Inflammatory macrophage treated with lipopolysaccharide for 1 hour (primary cell): ENCODE measurements at places on chromosomes 6 and 20.
A peak's percentile ranks its signal among the peaks of the same experiment; 100 is the strongest.

- DNase-seq: peak; percentile 55
Measured at GRCh38 chr6:107318100-107318736, 141.1 kb downstream of the PDSS2 start.

DNA sequence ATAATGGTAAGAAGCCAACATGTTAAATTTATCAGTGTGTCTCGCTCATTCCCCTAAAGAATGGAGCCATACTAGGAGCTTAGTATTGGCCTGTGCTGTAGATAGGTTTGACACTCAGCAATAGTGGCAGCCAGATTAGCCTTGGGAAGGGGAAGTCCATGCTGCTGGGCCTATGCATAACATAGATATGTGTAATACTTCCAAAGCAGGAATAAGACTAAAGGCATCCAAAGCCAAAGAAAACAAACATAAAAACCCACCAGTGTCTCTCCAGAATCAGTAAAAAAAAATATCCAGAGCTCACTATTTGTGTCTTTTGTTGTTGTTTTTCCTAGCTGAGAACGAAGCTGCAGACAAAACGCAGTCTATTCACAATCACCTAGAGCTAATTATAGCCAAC lies 104.2 kb upstream of the STXBP5 start:
- DNase-seq: no peak

GRCh38 chr6:136411453-136412354 lies 122.1 kb upstream of the BCLAF1 start:
- no peak for DNase-seq

- DNase-seq: peak; percentile 10
Measured at GRCh38 chr6:164106345-164106769, 691.8 kb downstream of the QKI start.

GRCh38 chr20:47568019-47568418 lies 66.3 kb downstream of the NCOA3 start:
- DNase-seq: no peak

- no peak for DNase-seq
Measured at GRCh38 chr6:31541059-31541657, 645 bp downstream of the DDX39B start.

DNA sequence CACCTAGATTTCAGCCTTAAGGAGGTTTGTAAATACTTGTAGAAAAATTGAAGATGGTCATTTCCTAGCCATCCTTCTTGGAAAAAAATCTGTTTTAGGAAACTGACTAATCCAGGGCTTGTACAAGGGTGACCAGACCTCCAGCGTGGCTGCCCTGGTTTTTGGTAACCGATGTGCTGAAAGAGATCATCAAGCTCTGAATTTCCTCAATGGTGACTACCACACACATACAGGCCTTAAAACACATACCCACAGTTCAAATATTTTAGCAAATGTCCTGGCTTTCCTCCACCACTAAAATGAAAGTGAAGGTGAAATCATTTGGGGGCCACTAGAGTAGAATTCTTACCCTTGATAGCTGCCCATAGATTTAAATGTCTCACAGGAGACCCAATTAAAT lies 215.3 kb upstream of the SUPT3H start:
- DNase-seq: no peak

- DNase-seq: no peak
Measured at GRCh38 chr6:78599526-78599925, 267.8 kb upstream of the IRAK1BP1 start.

- no peak for DNase-seq
Measured at GRCh38 chr20:60052322-60052721, 94.1 kb downstream of the CDH26 start.

- DNase-seq: no peak
Measured at GRCh38 chr6:132952031-132952867, 137.9 kb downstream of the RPS12 start.

GRCh38 chr6:144723431-144723830 lies 438.3 kb downstream of the UTRN start:
- DNase-seq: peak; percentile 12

DNA sequence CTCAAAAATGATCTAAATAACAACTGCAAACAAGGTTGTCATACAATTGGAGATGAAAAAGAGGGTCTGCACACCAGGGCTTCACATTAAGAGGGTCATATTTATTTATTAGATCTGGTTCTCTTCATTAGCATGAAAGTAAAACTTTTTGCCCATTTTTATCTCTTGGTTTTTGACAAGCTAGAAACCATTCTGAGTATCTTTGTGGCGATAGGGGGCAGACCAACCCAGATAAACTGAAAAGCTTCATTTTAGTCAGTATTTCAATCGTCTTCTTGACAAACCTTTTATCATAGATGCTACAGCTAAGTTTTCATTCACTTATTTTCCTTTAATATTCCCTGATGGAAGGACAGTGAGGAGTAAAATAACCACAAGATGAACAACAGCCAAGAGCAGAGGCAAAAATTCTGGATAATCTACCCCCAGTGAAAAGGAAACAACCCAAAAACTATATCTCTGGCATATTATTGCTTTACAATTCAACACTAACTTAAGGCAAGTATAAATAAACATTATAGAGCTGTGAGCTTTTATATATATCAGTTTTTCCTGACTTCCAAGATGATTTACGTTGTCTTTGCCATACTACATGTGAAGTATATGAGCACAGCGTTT lies 45.2 kb downstream of the THEMIS start:
- DNase-seq: no peak

DNA sequence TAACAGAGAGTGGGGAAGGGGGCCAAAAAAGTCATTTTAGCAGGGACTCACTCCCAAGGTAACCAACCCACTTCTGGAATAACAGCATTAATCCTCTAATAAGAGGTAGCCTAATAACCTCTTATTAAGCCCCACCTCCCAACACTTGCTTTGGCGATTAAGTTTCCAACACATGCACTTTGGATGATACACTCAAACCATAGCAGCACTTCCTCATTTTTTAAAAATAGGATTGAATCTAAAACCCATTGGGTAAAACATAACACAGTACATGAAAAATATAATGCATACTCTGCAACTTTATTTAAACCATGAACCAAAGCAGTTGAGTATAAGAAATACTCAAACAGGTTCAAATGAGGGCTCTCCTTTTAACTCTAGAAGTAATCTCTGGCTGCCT lies 318.3 kb downstream of the HACE1 start:
- no peak for DNase-seq

DNA sequence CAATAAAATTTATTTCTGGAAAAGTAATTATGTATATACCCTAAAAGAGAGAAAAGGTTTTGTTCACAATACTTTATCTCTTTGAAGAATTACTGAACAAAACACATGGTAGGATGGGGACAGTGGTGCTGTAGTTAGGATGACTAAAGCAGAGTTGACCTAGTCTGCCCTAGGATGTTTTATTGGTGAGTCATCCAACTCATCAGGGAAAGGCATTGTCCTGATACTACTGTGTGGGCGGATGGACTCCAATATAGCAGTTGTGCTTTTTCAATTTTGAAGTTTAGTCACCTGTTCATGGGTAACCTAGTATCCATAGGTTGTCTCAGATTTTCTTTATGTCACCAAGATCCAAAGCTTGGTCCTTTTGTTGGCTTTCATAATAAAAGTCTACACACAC lies 53.3 kb upstream of the EYS start:
- DNase-seq: no peak

- peak; percentile 74 for DNase-seq
Measured at GRCh38 chr6:4351520-4352321, 216.3 kb upstream of the ECI2 start.

DNA sequence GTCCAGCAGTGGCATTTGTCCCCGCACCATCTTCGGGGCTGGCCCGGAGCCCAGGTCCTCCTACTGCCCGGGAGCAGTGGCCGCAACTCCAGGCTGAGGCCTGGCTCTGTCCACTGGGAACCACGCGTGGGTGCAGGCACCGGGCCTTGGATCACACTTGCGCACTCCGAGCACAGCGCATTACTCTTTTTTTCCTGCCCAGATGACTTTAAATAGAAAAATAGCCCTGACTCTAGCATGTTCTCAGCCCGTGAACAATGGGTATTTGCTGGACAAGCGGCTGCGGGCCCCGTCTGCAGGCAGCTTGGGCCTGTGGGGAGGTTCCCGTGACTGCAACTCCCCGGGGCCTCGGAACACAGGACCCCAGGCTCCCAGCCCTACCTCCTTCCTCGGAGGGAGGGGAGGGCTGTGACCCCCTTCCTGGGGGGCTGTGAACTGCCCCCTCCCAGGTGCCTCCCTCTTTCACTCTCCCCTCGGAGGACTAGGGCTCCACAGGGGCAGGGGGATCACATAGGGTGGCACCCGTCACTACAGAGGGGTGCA lies 162.2 kb downstream of the TBXT start:
- no peak for DNase-seq

- DNase-seq: peak; percentile 87
Measured at GRCh38 chr20:34262488-34263288, 21.5 kb downstream of the ASIP start.

- DNase-seq: no peak
Measured at GRCh38 chr6:64113704-64114103, 478.1 kb downstream of the PHF3 start.

GRCh38 chr6:13355999-13356785 lies 27.9 kb upstream of the TBC1D7 start:
- no peak for DNase-seq

DNA sequence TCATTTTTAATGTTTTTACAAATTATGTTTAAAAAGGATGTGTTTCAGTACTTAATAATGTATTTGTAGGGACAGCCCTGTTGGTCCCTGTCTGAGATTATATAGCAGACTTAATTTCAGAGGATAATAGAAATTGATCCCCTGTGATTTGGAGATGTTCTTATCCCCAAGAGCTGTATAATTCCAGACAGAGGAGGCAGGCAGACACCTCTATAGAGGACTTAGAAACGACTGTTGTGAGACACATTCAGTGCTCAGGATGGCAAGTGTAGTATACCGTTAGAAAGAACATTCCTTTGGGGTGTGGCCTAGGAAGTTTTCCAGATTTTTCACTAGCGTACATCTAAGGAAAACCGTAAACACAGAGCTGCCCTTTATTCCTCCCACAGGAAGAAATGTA lies 117.8 kb downstream of the MAP3K4 start:
- no peak for DNase-seq

- DNase-seq: no peak
Measured at GRCh38 chr6:410555-411395, 19.2 kb downstream of the IRF4 start.

DNA sequence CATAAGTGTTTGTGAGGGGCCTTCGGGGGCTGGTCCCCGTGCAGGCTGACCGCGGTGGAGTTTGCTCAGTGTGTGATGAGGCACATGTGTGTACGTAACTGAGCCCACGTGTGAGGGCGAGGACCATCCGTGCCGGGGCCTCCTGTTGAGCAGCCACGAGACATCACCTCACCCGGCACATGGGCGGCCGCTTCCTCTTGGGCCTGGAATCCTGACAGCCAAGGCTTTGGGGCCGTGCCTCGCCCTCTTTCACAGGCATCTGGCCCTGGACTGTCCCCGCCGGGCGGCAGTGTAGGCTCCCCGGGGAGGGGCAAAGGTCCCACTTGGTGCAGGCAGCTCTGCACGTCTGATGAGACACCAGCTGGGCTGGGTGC lies 202.3 kb downstream of the DLL1 start:
- DNase-seq: no peak

DNA sequence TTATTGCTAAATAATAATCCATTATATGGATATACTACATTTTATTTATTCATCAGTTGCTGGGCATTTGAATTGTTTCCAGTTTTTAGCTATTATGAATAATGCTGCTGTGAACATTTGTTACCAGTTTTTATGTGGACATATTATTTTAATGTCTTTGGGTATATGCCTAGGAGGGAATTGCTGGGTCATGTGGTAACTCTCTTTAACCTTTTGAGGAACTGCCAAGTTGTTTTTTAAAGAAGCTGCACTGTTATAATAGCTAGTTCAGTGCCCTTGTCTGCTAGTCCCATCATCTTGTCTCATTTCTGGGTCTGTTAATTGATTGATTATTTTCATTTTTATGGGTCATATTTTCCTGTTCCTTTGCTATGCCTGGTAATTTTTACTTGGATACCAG lies 56.3 kb downstream of the FOXO3 start:
- DNase-seq: peak; percentile 52

- DNase-seq: no peak
Measured at GRCh38 chr6:56716229-56716628, 73.5 kb upstream of the DST start.

- DNase-seq: no peak
Measured at GRCh38 chr6:116649129-116649528, 19.4 kb downstream of the ZUP1 start.

DNA sequence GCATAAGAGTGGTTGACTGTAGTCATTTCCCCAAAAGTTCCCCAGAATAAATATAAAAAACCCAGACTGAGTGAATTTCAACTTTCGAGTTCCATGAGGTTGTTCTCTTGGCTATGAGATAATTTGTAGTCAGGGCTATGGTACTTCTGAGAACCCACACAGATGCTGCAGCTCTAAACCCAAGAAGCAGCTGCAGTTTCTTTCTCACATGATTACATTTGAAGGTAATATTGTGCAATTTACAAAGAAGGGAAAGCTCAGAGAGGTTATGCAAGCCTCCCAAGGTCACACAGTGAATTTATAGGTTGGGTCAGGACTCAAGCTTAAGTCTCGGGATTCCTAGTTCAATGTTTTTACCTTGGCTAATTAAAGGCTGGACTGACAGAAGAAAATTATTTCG lies 29.7 kb upstream of the CD93 start:
- peak; percentile 97 for DNase-seq

GRCh38 chr6:165891320-165891719 lies 228.3 kb upstream of the PDE10A start:
- DNase-seq: no peak

DNA sequence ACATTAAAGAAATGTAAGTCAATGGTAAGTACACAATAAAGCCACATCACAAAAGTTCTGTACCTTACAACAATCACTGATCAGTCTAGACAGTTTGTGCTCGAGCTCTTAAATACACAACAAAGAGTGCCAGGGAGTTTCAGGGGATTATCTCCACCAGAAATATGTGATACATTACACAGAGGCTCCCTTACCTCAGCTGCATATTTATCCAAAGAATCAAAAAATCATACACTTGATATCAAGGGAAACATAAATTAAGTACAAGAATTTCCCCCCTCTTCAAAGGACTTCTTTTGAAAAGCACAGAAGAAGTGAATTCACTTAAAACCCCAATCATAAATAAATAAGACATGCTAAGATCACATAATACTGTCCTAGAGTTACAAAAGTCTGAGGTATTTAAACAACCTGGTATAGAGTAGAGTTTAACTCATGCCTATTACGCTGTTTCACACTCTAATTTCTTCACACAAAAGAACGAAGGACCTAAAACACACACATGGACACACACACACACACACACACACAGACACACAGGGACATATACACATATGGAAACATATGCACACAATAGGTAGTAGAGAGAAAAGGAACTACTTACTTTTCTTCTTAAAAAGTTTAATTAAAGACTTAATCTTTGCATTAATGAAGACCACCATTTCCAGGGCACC lies 528 bp downstream of the NHSL1 start:
- DNase-seq: no peak

GRCh38 chr6:30463651-30464618 lies 25.4 kb upstream of the HLA-E start:
- no peak for DNase-seq

GRCh38 chr20:34074101-34074760 lies 37.8 kb downstream of the EIF2S2 start:
- no peak for DNase-seq
